ENCODE measurements at places on chromosomes 2 and 18.

GRCh38 chr2:18104595-18105224, 226.2 kb downstream of the KCNS3 start:
- no peak for DNase-seq

- DNase-seq = no peak
Observed at GRCh38 chr2:187208199-187208785, 239.8 kb downstream of the CALCRL start.

GRCh38 chr2:235692671-235693171, 198.9 kb downstream of the AGAP1 start:
- no peak for DNase-seq

DNA sequence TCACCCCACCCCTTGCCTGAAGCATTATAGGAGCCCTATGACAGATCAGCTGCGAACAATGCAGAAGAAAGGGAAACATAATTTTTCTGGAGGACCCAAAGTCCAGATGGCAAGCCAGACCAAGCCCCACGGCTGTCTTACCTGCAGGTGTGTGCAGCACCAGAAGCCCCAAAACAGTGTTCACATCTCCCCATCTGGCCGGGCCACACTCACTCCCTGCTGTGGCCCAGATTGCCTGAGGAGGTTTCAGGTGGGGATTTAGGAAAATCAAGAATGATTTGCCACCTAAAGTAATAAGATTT, 11.7 kb upstream of the STK17B start:
- no peak for DNase-seq

DNA sequence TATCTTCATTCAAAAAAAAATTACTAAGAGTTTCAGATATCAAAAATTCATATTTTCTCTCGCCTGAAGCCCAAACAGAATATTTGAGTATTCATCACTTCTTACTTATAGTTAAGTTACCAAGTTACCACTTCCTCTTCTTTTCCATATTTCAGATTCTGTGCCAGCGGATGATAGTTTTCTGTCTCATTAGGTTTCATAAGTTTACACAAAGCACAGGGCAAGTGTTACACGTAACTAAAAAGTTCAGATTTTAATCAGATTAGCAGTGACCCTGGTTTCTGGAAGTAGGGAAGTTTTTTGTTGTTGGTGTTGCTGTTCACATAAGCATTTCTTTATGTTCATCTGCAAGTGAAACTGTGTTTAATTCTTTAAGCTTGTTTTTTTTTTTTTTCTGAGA, 10.2 kb downstream of the AFTPH start:
- no peak for DNase-seq

GRCh38 chr2:171889808-171890207, 4.2 kb downstream of the SLC25A12 start:
- no peak for DNase-seq

DNA sequence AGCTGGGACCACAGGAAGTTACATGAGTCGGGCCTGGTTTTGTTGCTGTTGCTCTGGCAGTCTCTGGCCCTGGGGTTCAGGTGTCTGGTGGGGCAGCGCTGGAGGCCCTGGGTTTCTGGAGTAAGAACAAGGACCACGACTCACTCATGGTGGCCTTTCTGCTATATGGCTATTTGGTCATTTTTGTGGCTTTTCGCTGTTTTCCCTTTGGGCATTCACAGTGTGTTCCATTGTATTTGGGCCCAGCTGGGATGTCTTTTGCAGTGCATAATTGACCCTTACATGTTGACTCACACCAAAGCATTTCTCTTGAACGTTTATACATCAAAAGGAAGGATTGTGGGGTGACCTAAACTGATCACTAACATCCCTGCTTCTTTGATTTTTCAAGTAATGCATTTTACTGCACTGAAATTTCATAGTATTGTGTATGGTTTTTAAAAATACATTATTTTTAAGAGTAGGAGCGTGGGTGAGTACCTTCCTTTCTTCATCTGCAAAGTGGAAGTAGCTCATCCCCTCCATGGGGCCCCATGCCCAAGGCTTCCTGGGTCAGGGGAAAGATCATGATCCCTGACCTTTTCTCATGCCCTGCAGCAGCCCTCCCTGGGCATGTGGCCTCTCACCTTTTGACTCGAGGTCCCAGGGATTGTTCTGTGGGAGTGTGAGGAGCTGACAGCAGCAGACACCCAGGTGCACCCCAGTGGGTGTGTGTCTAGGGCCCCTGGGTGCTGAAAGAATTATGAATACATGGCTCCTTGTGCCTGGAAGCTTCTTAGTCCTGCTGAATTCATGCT, 225.5 kb downstream of the AGAP1 start:
- DNase-seq = no peak

DNA sequence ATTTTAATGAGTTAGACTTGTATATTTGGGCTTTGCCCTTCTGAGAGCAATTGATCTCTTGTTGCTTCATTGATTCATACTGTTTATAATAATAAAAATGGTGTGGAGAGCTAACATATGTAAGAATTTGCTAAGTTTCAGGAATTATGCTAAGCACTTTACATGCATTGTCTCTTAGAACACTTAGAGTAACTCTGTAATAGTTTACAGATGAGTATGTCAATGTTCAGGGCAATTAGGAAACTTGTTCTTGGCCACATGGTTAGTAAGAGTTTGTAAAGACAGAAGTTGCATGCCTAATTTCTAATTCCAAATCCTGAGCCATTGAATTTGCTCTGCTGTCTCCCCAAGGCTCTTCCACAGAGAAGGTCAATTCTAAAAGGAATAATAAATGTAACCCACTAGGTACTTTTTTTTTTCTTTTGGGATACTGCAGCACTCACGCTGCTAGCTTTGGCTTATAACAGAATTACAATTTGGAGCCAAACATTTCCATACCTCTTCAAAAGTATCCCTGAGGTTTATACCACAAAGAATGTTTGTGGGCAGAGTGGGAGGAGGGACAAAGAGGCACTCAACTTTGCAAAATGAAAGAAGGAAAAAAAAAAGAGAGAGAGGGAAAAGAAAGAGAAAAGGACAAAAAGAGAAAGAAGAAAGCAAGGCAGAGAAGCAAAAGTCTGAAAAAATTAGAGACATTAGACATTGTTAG, 232.4 kb downstream of the CALCRL start:
- no peak for DNase-seq

GRCh38 chr2:160614391-160614790, 120.8 kb upstream of the RBMS1 start:
- DNase-seq = no peak

DNA sequence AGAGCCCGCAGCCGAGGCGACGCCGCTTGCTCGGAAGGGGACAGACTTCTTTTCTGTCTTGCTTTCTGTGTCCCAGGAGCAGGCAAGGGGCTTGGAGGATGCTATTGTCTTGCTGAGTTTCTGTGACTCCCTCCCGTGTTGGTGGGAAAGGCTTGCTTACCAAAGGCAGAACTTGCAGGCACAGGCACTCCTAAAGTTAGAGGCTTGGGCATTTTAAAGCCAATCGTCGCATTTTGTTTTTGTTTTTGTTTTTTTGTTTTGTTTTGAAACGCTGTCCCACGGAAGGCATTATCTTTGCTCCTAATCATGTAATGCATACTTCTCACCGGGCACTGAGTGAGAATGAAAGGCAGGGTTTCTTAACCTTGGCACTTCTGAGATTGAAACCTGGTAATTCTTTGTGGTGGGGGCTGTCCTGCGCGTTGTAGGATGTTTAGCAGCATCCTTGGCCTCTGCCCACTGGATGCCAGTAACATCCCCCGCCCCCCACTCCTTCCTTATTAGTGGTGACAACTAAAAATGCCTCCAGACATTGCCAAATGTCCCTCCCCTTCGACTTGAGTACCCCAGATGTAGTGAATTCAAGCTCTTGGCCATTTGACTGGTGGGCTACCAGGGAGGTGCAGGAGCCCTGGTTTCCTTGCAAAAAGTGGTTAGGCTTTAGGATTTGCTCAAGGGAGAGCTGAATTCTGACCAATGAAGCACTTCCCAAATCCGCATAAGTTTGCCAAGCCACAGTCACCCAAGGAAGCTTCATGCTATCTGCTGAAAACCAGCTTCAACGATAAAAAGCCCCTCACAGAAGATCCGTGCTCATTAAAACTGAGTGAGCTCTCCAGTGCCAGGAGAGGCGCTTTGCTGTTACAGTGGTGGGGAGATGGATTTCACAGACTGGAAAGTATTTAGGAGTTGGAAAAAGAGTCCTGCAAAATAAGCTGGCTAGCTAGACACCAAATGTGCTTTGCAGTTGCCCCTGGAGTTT, 1.2 kb downstream of the ANTXR1 start:
- no peak for DNase-seq

- no peak for DNase-seq
Observed at GRCh38 chr2:171320208-171320621, 113.6 kb downstream of the METTL8 start.

GRCh38 chr2:30273574-30273929, 42.2 kb downstream of the LBH start:
- DNase-seq = no peak

- no peak for DNase-seq
Observed at GRCh38 chr2:120991441-120991840, 255.8 kb downstream of the GLI2 start.

- DNase-seq = no peak
Observed at GRCh38 chr2:219615036-219615435, 12.4 kb upstream of the SLC4A3 start.

- DNase-seq = no peak
Observed at GRCh38 chr2:121944072-121944831, 188.8 kb downstream of the TSN start.

DNA sequence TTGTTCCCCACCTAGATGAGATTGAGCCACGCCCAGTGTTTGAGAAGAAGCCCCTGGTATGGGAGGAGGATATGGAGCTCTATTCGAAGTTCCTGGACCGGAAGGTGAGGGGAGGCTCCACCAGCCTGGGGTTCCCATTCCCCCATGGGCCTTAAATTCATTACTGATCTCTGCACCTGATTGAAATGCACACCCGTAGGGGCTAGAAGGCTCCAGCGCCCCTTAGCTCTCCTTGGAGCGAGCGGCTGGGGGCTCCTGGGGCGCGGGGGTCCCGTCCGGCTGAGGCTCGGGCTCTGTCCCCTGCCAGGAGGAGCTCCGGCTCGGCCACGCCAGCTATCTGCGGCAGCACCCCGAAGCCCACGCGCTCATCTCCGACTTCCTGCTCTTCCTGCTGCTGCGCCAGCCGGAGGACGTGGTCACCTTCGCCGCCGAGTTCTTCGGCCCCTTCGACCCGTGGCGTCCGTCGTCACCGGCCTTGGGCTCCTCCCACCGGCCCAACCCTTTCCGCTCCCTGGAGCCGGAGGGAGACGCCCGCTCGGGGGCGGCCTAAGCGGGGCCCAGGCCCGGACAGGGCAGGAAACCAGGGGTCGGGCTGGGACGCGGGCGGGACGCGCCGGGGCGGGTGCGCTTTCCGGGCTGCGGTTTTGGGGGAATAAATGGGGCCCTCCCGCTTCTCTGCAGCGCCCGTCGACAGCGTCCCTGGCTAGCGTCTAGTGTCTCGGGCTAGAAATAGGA, 10.9 kb downstream of the CATIP start:
- peak; percentile 65 for DNase-seq

GRCh38 chr18:8443505-8443904, 165.7 kb upstream of the RAB12 start:
- DNase-seq = no peak
